AG04450 (cell line): ENCODE measurements at places on chromosomes 3 and 15.

DNA sequence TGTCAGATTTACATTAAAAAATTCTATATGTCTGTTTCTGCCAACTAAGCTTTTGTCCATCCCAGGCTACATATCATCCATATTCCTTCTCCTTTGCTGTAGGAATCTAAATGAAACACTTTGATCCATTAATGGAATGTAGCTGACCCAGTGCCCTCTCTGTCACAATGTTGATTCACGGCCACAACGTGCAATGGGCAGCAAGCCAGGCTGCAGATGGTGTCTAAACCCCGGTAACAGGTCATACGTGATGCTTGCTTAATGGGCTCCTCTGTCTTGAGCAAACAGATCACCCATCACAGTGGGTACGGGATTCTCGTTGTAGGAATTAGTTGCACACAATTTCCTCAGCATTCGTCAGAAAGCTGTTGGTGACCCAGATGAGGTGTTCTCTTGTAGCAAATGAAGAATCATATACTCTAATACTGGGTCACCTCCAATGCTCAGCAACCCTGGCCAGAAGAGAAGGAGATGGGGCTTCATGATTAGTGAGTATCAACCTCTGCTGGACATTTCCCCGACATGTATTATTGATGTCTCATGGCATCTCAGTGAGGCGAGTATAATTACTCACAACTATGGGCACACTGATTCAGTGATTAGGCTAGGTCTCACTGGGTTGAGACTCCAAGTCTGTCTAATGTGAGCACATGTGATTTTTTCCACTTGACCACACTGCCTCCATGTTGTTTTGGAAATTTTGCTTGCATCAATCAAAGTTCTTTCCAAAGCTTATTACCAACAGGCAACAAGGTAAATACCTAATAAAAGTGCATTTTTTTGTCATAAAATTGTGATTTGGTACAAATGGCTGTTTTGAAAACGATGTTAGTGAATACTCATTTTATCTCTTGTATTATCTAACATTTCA is 12.9 kb upstream of the DCBLD2 start:
- DNase-seq = no peak

- DNase-seq = no peak
These were observed 235.3 kb downstream of the C3orf38 start for GRCh38 chr3:88385090-88385489.

- DNase-seq = no peak
These were observed 63.2 kb upstream of the NDUFB4 start for GRCh38 chr3:120532969-120533368.

DNA sequence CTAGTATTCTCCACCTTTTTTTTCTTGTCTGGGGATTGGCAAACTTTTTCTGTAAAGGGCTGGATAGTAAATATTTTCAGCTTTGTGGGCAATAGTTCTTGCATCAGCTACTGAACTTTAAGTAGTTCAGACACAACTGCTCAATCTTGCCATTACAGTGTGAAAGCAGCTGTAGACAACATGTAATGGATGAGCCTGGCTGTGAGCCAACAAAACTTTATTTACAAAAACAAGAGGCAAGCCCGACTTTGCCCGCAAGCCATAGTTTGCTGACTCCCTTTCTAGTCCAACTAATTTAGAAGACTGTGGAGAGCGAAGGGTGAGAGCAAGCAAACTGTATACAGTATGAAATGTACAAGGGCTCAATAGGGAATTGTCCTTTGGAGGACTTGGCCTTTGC is 6.2 kb downstream of the FRMD4B start:
- no peak for DNase-seq
